Stimulated activated CD4-positive, alpha-beta T cell treated with anti-CD3 and anti-CD28 coated beads, Interleukin-2, amount 100 ng/mL, for 4 hours (primary cell): ENCODE measurements at places on chromosomes 13 and 19.

DNA sequence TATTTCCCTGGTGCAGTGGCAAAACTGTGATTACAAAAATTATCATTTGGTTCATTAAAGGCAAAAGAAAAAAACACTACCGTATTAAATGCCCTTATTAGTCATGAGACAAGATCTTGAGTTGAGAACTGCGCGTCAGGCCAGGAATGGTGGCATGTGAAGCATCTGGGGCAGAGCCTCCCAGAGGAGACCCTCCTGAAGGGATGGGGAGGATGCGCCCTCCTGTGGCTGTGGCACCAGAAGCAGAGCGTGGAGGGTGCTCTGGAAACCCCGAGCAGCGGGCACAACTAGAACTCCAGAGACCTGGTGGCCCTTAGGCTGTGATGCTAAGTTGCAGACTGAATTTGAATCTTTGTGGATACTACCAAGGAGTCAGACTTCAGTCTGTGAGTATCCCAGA is 11.5 kb downstream of the CUL4A start:
- no peak for DNase-seq

DNA sequence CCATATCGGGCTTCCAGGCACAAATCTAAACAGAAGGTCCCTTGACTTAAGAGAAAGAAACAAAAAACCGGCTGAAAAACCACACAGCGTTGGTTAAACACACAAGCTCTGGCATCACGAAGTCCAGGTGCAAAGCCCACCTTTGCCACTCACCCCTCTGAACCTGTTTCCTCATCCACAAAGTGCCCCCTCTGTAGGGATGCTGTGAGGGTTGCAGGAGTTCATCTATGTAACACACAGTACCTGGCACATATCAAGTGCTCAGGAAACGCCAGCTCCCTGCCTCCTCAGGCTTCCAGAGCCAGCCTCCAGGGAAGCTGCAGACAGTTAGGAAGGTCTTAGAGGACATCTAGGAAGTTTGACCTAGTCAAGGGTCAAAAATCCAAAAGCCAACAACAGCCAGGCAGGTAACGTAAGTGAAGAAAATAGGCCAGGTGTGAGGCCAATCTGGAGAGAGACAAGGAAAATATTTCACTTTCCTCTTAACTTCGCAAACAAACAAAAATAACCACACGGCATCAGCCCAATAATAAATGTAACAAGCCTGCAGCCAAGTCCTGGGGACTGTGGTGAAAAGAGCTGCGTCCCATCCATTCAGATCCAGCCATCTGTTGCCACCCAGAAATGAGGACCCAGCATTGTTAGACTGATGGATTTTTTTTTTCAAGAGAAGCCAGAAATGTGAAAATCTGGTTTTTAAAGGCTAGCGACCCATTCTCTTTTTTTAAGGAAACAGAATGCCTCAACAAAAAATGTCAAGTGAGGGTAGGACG is 10.0 kb downstream of the KDELR1 start:
- no peak for DNase-seq

- DNase-seq, result no peak
These were observed 10.6 kb downstream of the CAMSAP3 start for GRCh38 chr19:7606289-7606688.

GRCh38 chr19:29651622-29652394 is 13.5 kb upstream of the PLEKHF1 start:
- no peak for DNase-seq

GRCh38 chr13:113950451-113951245 is 23.2 kb downstream of the C13orf46 start:
- no peak for DNase-seq
